GM10248 (cell line): ENCODE measurements at places on chromosomes 5 and 9.

GRCh38 chr9:96487949-96488348 lies 38.0 kb downstream of the HABP4 start:
- DNase-seq = no peak

GRCh38 chr5:135397084-135397483 lies 1.9 kb downstream of the MACROH2A1 start:
- no peak for DNase-seq

DNA sequence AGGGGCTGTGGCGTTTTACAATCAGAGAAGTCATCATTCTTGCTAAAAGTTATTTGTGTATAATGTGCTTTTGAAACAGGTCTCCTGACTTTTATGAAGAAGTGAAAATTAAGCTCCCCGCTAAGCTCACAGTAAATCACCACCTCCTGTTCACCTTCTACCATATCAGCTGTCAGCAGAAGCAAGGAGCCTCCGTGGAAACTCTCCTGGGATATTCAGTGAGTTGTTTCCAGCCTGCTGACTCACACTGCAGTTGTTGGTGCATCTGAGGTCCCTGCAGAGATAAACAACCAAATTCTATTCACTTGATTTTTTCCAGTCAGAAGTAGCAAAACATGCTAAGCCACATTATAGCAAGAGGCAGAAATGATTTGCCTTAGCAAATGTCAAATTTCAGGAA lies 156.7 kb downstream of the DOCK8 start:
- DNase-seq = no peak

GRCh38 chr9:112006361-112007020 lies 109.9 kb downstream of the UGCG start:
- no peak for DNase-seq

- no peak for DNase-seq
Observed at GRCh38 chr9:27429917-27430316, 94.2 kb upstream of the IFNK start.

DNA sequence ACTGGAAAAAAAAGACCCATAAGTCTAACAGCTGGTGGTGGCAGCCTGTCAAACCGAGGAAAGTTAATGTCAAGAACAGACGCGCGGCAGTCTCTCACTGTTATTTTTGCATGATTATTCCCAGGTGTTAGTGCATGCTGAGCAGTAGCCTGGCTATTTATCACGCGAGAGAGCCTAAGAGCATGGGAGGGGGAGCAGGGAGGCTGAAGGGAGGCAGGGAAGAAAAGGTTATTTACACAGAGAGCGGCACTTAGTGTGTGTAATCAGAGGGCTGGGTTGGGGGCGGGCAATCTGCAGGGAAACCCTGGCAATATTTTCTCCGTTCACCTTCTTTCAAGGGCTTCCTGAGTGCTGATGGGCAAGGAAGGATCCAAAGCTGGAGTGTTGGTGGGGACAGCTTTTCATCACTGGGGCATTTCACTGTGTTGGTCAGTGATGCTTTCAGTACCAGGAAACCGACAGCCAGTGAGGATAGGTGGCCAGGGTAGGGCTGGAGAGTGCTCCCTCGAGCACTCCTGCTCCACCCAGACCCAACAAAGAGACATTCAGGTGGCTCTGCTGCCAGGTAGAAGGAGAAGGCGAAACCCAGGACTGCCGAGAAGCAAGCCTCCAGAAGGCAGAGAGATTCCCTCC lies 39.6 kb downstream of the ZNF608 start:
- no peak for DNase-seq

GRCh38 chr5:98102936-98103335 lies 670.5 kb upstream of the RGMB start:
- DNase-seq = no peak

GRCh38 chr9:9799287-9799686 lies 813.5 kb downstream of the PTPRD start:
- DNase-seq = no peak

DNA sequence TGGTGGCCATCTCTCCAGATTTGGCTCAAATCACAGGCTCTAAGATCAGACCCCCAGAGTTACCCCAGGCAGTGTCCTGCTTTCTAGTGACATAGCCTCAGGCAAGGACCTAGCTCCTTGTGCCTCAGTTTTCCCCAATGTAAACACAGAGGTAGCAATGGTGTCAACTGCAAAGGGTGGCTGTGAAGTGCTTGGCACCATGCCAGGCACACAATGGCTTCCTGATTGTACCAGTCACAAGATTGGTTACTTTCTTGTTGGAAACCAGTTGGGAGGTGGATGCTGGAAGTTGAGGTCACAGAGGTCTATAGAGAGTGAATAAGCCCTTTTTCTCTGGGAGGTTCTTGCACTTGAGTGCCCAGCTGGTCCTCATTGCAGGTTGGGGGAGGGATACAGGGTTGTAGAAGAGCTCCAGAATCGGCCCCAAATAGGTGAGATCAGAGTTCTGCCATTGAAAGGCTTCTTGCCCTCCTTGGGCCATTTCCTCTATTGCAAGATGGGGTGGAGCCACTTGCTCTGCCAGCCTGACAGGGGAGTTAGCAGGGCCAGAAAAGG lies 2.3 kb downstream of the STKLD1 start:
- DNase-seq = no peak

DNA sequence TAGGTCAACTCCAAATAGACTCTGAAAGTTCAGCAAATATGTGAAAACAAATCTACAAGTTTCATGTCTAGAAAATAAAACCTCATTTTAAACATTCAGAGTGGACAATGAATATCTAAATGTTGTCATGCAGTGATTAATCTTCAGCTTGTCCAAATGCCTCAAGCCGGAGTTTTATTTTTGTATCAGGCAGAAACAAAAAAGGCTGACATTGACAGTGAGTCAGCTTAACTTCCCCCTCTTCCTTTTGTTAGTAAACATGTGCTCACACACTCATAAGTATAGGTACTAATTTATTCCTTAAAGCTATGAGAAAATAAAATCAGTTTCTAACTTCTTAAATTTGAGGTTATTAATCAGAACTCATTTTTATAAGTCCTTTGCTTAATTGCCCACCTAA lies 467.9 kb upstream of the DAB2 start:
- no peak for DNase-seq

DNA sequence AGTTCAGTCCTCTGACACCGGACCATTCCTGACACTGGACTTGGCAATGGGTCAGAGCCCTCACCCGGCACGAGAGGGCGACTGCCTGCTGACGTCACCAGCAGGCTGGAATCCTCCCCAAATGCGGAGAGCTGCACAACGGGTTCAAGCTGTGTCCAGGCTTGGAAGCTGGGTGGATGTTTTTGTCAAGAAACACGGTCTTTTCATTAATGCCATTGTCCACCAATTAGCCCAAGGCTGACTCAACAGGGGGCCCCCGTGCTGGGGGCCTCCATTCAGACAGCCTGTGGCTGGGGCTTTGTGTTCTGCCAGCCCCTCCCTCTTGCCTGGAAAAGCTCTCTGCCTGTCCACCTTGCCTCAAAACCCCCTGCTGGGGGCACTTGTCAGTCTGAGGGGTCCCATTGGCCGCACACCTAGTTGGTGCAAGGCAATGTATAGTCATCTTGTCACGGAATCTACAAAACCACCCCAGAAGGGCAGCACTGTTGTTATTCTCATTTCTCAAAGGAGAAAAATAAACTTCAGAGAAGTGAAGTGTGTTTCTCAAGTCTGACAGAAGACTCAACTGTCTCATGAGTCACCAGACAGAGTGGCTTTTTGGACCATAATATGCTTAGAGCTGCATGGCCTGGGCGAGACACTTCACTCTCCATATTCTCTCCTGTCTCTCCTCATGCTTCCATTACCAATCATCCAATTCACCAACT lies 24.6 kb downstream of the NDUFA8 start:
- no peak for DNase-seq

- peak; percentile 78 for DNase-seq
Observed at GRCh38 chr5:77852514-77853352, 76.6 kb upstream of the TBCA start.

- no peak for DNase-seq
Observed at GRCh38 chr9:96069629-96070220, 194.2 kb downstream of the ERCC6L2 start.

GRCh38 chr5:172008111-172008455 lies 1.6 kb upstream of the FBXW11 start:
- no peak for DNase-seq

DNA sequence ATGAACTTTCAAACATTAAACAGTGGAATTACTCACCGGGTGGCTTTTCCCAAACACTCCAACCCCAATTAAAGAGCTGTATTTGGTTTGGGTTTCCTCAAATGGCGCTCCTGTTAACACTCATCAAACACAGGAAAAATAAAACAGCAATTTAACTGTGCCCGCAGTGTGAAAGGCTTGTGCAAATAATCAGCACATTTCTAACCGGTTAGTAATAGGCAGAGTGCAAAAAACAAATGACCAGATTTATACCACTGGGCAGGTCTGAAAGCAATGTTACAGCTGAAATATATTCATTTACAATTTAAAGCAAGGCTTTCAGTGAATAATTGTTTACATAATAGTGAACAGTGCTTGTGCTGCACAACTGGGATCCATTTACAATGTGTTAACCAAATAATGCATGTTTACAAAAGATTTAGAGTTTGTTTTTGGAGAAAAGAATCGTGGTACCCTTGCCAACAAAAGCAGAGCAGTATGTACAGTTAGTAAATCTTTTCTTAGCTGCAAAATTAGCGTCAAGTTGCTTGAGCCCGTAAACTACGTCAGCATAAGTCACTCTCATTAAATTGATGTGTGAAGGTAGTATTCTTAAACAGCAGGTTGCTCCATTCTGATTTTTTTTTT lies 662.9 kb upstream of the ZNF608 start:
- no peak for DNase-seq

DNA sequence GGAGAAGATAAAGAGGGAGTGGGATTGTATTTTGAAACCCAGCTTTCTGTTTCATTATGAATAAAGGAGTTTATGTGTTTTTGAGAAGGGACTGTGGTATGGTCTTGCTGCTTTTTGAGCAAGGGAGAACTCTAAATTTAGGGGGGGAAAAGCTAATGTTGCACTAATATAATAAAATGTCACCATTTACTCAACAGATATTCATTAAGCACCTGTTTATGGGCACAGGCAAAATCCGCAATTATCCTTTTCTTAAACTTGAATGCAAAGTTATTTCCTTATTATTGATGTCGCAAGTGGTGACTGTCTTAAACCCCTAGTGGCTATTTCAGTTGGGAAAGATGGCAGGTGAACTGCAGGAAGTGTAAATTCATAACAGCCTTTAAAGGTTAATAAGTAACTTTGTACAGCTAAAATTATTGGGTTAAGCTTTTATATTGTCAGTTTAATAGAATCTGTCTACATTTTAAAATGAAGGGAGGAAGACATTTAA lies 1.5 kb downstream of the CDC42SE2 start:
- DNase-seq = no peak

- DNase-seq = no peak
Observed at GRCh38 chr9:131720330-131720729, 19.5 kb downstream of the RAPGEF1 start.

GRCh38 chr5:134568761-134569695 lies 43.6 kb downstream of the JADE2 start:
- no peak for DNase-seq

DNA sequence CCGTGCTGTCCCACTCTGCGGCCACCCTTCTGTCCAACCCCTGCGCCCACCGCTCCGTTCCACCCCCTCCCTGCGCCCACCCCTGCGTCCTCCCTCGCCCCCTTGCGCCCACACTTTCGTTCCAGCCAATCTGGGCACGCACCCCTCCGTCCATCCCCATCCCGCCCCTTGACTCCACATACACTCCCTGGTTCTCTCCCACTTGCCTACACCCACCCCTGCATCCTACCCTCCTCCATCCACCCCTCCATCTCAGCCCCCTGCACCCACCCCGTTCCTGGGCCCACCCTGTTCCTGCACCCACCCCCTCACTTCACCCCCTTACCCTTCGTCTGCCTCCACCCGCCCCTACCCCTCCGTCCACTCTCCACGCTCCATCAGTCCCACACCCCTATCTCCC lies 7.0 kb downstream of the ADAMTS13 start:
- no peak for DNase-seq

DNA sequence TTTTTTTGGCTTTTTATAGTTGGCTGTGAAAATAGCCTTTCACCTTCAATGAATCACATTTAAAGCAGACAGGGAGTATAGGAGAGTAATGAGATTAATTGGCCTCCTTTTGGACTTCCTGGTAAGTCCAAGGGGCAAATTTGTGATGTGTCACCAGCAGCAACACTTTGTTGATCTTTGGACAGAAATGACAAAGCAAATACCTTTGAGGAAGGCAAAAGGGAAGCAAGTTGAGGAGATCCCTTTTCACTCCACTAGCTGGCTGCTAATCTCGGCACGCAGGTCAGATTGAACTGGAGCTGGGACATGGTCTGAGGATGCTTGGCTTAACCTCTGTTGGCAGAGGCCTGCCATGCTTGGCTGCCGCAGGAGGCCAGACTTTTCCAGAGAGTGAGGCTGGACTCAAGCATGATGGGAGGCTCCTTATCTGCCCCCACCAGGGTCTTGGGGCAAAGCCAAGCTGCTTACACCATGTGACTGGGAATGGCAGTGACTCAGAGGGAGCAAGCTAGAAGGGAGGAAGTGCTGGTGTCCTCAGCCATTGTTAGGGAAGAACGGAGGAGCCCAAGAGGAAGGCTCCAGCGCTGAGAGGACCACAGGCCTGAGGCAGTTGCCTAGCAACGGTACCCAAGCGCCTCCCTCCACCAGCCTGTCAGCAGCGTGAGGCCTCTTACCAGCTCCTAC lies 174.5 kb upstream of the MAP1B start:
- DNase-seq = no peak

DNA sequence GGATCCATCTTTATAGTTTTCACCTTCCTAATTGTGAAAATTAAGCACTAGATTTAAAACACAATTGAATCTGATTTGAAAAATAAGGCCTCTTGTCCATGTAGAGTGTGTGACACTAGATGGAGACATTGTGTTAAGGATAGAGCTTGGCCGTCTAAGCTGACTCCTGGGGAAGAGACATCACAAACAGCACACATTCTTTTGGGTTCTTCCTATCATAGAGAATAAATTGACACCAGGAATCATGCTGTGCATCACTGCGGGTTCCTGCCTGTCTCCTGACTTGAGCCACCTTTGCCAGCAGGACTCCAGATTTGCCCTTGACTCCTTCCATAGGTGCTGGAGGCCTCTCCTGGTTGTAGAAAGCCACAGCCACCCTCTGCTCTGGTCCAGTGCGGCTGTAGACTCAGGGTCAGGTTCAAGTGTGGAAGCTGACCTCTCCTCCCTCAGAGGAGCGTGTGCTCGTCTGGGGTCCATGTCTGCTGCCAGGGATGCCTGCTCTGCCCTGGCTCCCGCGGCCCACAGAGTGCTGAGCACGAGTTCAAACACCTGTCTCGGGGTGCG lies 11.2 kb downstream of the ROPN1L start:
- peak; percentile 82 for DNase-seq

GRCh38 chr5:156528673-156529072 lies 201.7 kb downstream of the SGCD start:
- DNase-seq = no peak

DNA sequence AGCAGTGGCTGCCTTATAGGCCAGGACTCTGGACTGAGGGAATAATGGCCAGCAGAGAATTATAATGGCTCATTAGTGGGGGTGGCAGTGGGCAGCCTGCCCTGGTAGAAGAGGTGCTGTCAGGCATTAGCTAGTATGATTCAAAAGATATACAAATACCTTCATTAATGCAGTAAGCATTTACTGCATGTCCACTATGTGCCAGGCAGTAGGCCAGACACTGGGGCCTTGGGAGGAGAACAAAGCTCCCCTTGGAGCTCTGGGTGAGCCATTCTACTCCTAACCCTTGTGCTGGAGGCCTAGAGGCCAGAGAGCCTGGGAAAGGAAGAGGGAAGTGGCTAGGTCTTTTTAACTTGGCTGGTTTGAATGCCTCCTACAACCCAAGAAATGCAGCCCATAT lies 2.0 kb upstream of the GARNL3 start:
- no peak for DNase-seq

- no peak for DNase-seq
Observed at GRCh38 chr9:22208846-22209585, 199.9 kb upstream of the CDKN2B start.

- peak; percentile 16 for DNase-seq
Observed at GRCh38 chr5:95027775-95028174, 257.1 kb downstream of the MCTP1 start.
